Breast epithelium (tissue), 4 donors: ENCODE measurements at places on chromosomes 2 and 18.

- DNase-seq: no peak
These were observed 21.2 kb downstream of the CABYR start for GRCh38 chr18:24160086-24160485.

- DNase-seq: no peak
These were observed 42.4 kb downstream of the ASXL2 start for GRCh38 chr2:25835906-25836305.

DNA sequence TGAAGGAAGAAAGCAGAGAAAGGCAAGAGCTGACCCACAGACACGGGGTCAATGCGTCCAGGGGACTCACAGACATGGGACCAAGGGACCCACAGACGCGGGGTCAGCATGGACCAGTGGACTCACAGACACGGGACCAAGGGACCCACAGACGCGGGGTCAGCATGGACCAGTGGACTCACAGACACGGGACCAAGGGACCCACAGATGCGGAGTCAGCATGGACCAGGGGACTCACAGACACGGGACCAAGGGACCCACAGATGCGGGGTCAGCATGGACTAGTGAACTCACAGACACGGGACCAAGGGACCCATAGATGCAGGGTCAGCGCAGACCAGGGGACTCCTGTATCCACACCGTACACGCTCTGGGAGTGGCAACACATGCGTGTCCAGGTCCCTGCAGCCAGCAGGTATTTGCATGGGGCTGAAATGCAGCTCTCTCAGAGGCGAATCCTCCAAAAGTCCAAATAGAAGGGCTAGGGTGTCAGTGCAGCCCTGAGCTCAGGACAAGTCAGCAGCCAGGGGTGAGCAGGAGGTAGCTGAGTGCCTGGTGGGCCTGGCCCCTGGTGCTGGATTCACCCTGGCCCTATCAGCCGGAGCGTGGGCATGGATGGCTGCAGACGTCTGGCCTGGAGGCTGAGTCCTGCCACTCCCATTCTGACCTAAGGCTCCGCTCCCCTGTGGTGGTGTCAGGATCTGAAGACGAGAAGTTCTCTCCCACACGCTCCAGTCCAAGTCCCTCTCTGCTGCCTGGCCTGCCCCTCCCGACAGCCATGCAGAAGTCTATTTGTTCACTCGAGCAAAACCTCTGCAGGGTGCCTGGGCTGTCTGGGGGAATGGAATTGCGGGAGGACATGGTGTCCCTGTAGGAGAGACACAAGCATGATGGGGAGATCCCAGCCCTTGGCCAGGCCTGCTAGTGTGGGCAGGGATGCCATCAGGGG is 28.5 kb downstream of the TMEM18 start:
- peak; percentile 11 for DNase-seq

DNA sequence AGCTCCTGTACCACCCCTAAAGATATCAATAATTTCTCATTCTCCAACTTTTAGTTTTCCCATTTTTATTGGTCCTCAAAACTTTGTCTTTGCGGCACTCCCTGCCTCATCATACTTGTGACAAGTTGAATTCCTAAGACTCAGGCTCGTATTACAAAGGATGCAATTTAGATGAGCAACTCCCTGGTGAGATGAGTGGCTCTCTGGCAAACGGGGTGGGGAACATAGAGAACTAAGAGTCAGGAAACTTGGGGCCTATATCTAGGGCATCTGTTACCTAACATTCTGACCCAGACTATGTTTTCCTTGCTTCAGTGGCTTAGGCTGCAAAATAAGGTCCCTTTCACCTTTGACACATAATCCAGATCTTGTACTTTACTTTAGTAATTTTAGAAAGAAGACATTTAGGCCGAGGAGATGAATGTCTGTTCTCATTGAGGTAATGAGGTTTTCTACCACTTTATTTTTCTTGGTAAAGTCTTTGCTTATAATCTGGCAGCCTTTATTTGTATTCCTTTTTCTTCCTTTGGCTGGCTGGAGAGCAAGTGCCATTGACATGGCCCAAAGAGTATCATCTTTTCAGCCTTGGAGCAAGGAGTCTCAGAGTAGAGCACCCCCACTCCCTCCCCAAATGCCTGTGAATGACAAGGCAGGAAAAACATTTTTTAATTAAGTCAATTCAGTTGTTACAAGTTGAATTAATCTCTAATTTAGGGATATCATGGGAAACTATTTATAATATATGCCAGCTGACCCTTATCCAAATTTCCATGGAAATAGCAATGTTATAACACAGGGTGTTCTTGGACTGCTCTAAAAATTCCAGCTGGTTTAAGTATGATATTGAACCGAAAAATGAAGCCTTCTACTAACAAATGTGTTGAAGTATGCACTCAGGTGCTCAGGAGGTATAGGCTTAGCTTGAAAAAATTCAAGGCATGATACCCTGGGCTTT is 15.2 kb downstream of the TSPYL6 start:
- DNase-seq: no peak

DNA sequence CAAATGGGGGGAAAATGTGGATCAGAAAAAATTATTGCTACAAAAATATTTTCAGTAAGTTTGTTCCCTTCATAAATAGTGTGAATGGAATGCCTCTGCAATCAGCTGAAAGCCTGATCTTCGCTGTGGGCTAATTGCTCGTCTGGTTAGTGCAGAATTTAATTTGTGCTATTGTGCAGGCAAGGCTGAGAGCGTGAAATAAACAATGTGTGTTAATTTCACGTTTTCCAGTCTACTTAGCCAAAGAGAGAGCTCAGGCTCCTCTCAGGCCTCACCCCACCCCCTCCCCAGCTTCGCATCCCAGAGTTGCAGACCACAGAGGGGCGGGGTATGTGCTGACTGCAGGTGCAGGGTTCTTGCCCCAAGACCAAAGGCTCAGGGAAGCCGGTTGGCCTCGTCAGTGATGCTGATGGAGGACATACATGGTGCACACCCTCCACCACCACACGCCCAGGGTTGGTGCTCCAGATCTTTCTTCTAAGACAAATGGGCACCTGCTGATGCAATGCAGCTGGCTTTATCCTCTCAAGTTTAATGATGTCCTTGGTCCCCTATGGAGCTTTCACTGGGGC is 302.6 kb upstream of the SLC14A2 start:
- DNase-seq: no peak

- DNase-seq: no peak
These were observed 17.5 kb downstream of the LYPD1 start for GRCh38 chr2:132652474-132652873.

- DNase-seq: no peak
These were observed 137.5 kb downstream of the CTIF start for GRCh38 chr18:48676346-48676745.

GRCh38 chr2:99775585-99775984 is 285.8 kb upstream of the REV1 start:
- DNase-seq: no peak

GRCh38 chr2:24930768-24931167 is 10.7 kb upstream of the ADCY3 start:
- peak; percentile 35 for DNase-seq

- no peak for DNase-seq
These were observed 26.6 kb upstream of the GLI2 start for GRCh38 chr2:120708944-120709607.

GRCh38 chr2:9230051-9230802 is 23.6 kb downstream of the ASAP2 start:
- no peak for DNase-seq

- DNase-seq: no peak
These were observed 509.7 kb downstream of the ERBB4 start for GRCh38 chr2:212028798-212029394.

DNA sequence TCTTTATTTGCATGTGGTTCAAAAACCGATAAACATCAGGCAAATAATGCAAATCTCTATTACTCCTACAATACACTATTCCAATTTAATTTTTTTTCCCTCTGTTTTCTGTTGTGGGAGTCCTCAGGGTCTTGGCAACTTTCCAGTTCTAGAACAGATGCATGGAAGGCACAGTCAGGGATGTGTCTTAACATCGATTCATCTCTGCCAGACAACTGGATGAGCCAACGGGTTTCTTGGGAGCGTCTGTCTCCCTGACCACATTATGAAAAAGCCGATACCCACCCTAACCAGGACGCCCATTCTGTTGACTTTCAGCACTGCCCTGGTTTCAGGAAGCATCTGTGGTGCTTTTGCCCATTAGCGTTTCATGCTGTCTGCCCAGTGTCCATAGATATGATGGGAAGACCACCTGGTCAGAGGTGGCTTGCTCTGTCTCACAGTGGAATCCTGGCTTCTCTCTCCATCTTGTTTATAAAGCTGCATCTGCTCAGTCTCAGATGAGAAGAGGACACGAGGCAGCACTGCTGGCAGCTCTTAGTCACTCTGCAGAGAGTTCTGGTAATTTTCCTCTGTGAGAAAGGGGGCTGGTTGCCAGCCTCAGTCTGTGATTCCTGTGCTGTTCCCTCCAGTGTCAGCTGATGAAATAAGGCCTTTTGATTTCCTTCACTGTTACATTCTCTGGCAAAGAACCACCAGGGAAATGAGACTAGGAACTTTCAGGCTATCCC is 57.9 kb upstream of the KCNE4 start:
- DNase-seq: no peak

GRCh38 chr2:60560734-60561644 is 7.5 kb upstream of the BCL11A start:
- no peak for DNase-seq

- DNase-seq: no peak
These were observed 138.4 kb upstream of the CCDC68 start for GRCh38 chr18:55097456-55098170.

DNA sequence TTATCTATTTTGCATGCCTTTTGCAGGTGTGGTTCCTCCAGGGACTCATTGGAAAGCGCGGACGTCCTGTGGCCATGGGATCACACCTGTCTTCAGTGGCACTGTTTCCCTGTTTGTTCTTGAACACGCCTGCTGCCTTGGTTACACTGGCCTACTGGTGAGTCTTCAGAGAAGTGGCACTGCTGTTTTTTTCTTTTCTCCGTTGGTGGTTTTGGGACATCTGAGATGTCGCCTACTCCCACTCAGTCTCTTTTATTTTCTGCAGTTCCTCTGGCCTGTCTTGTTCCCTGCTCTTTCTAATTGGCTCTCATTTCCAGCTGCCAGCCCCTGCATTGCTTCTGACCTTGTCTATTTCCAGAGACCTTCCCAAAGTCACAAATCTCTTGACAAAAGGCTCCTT is 35.7 kb upstream of the POU3F3 start:
- DNase-seq: no peak

GRCh38 chr2:53933329-53933728 is 37.5 kb downstream of the PSME4 start:
- no peak for DNase-seq

DNA sequence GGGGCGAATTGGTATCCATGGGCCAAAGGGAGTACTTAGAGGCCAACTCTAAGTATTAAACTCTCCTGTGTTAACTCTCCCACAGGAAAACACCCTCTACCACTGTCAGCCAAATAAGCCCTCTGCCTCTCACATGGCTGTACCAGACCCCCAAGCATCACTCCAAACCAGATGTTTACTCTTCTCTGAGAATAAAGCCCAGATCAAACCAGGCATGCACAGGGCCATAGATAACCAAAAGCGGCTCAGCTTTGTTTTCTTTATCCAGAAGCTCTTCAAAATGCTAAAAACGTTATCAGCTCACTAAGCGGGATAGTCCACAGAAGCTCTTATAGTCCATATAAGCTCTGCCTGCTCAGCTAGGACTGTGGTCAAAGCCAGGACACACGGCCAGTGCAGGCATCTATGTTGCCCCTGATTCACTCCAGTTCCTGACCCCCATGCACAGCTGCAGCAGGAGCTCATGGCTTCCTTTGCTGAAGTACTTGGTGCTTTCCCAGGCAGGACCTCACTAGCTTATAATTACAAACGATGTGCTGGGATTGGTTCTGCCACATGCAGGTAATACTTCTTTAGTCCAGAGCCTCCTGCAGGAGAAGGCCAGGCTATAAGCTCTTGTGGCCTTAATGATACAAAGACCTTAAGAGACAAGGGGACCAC is 21.0 kb upstream of the SEMA4C start:
- DNase-seq: no peak
